ENCODE measurements at places on chromosomes 13 and 19.

- DNase-seq = no peak
Observed at GRCh38 chr19:6378041-6378440, 2.3 kb upstream of the PSPN start.

GRCh38 chr13:113930671-113931637 is 42.9 kb downstream of the C13orf46 start:
- no peak for DNase-seq

GRCh38 chr13:106246242-106246641 is 289.2 kb downstream of the EFNB2 start:
- DNase-seq = no peak

DNA sequence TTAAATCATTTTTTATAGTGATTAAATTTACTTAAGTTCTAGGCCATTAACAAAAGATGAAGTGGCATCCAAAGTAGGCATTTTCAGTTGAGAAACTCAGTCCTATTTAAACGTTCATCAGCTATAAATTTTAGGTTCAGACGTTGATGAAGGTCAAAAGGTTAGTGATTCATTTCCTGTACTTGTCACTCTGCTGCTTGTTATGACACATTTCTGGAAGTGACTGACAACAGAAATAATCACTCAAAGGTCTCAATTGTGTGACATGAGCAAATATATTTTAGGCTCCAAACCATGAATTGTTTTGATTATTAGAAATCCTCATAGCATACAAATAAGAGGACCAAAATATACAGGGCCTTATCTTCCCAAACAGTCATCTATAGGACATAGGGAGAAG is 10.3 kb upstream of the EDNRB start:
- DNase-seq = no peak

DNA sequence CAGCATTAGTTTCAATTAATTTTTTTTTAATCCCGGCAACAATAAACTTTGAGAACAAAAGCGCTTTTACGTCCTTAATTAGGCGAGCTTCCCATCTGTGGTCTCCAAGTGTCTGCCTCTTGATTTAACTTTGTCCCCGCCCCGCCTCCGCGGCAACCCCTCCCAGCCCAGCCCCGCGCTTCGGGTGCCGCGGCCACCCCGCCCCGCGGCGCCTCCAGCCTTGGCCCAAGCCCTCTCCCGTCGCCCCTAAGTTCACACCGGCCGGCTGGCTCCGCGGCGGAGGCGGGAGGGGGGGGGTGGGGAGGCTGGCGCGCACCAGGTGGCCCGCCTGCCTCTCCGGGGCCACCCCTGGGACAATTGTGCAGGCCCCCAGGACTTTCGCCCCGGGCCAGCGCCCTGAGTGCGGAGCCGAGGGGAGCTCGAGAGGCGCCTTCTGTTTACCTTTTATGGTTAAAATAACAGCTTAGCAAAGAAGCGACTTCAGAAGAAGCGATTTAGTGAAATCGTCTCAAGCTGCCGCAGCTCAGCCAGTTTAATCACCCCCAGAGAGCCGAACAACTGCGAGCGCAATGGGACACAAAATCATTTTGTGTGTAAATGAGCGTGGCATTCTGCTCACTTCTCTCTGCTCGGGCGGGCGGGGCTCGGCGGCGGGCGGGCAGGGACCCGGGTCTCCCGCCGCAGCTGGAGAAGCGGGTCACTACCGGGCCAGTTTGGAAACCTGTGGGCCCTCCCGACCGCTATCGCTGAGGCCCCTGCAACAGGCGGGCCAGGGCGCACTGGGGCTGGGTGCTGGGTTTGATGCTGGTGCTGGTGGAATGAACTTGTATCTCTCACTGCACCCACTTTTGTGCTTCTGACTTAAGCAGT is 1.4 kb downstream of the KCTD15 start:
- DNase-seq = no peak

DNA sequence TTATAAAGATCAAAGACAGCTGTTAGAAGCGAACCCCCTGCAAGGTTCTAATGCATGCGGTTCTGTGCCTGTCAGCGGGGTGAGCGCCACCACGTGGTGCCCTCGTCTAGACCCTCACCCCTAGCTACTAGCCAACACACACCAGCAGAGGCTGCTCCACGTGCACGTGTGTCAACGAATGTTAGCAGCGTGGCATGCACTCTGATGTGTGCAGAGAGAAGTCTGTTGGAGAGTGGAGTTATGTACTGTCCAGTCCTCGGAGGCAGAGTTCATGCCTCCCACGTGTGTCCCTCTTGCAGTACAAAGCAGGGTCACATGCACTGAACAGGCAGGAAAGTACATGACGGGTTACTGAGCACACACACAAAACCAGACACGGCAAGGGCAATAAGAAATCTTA is 75.0 kb upstream of the SLC15A1 start:
- no peak for DNase-seq

- DNase-seq = no peak
Observed at GRCh38 chr19:7691497-7691896, 10.4 kb downstream of the FCER2 start.

DNA sequence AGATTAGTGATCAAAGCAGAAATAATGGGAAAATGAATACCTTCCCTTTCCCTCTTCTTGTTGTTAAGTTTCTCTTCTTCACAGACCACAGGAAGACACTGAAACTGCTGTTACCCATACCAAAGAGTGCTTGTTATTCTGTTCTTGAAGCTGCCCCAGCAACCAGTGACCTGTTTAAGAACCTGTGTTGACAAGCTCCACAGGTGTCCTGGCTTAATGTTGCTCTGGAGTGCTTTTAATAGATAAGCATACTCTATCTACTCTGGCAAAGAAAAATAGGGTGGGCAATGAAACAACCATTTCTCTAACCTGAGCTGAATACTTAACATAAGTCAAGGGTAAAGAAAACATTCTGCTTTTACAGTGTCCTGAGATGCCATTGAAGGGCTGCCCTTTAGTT is 506.7 kb upstream of the GPC6 start:
- no peak for DNase-seq

DNA sequence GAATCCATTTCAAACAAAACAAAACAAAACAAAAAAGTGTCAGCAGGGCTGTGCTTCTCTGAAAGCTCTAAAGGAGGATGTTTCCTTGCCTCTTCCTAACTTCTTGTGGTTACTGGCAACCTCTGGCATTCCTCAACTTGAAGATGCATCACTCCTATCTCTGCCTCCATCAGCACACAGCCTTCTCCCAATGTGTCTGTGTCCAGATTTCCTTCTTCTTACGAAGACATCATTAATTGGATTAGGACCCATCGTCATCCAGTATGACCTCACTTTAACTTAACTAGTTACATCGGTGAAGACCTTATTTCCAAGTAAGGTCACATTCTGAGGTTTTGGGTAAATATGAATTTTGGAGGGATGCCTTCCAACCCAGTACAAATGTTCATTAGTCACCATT is 33.8 kb upstream of the GTF2F2 start:
- DNase-seq = no peak

DNA sequence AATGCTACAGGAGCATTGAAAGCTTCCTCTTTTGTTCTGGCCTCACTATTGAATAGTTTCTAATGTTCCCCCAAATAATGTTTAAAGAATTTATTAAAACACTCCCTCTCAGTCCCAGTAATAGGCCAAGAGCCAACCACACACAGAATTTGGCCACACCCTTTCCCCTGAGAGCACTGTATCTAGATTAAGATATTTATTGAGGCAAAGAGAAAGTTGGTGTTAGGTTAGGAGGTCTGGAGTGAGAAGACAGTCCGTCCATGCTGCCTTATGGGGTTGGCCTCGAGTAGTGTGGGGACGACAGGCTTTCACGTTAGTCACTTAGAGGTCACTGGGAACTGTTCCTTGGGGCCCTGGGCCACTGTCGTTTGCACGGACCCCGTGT is 122.9 kb upstream of the RNF113B start:
- no peak for DNase-seq

GRCh38 chr19:40523322-40524047 is 53.2 kb upstream of the SHKBP1 start:
- no peak for DNase-seq

GRCh38 chr13:32045982-32046785 is 14.6 kb downstream of the FRY start:
- DNase-seq = no peak

GRCh38 chr19:46634045-46634655 is 1.9 kb downstream of the GNG8 start:
- no peak for DNase-seq

DNA sequence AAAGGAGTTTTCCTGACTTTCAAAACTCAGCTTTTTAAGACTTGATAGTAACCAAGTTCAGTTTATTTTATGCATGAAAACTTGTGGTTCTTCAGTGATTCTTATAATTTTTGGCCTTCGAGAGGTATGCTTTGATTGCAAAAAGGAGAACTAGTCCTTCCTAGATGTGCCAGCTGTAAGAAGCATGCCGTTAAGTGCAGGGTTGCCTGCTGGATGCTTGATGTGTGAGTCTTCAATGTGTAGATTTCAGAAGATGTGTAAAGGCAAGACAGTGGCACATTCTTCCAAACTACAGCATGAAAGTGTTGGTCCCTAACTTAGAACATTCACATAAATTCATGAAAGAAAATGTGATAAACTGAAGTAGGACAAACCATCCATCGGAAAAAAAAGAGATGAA is 532.5 kb downstream of the DCT start:
- no peak for DNase-seq

DNA sequence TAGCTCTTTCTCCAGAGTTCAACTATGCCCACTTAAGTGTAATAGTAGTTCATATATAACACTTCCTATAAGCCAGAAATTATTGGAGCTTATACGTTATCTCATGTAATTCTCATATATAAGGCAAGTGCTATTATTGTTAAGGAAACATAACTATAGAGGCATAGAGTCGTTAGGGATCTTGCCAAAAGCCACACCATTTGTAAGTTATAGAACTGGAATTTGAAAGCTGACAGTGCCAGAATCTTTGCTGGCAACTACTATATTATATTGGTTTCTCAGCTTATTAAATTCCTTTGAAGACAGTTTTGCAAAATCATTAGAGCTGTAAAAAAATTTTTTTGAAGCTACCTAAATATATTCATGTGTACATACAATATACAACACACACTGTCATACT is 51.0 kb upstream of the MBNL2 start:
- no peak for DNase-seq

- DNase-seq = no peak
Observed at GRCh38 chr19:40154121-40154680, 37.0 kb upstream of the MAP3K10 start.

- no peak for DNase-seq
Observed at GRCh38 chr19:1356508-1356865, 27.2 kb upstream of the NDUFS7 start.

GRCh38 chr13:26037302-26037701 is 14.5 kb downstream of the SHISA2 start:
- DNase-seq = no peak

DNA sequence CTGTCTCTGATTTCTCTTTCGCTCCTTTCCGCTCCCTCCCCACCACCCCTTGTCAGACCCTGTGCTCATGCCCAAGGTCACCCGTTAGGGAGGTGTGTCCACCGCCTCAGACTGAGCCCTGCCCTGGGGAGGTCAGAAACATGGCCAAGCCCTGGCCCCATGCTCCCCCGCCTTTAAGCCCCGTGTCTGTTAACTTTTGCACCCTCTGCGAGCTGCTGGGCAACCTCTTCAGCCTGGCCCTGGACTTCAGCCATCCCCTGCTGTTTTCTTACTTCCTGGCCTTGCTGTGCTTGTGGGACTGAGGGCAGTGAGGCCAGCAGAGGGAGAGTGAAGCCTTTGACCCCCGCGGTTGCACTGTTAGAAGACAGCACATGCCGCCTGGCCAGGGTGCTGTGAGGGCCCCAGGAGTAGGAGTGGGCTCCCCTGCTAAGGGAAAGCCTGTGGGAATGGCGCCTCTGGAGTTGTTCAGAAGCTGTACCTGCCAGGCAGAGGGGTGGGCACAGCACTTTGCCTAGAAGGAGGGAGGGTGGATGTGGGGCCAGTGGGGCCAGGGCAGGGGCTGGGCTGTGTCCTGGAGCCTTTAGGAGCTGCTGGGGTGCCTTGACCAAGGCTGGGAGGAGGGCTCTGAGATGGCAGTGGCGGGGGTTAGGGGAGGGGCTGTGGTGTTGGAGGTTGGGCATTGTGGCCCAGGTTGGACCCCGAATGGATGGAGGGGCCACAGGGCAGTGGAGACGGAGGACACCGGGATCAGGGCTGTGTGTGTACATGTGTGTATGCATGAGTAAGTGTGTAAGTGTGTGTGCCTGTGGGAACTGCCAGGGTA is 7.9 kb downstream of the UPF1 start:
- DNase-seq = no peak

DNA sequence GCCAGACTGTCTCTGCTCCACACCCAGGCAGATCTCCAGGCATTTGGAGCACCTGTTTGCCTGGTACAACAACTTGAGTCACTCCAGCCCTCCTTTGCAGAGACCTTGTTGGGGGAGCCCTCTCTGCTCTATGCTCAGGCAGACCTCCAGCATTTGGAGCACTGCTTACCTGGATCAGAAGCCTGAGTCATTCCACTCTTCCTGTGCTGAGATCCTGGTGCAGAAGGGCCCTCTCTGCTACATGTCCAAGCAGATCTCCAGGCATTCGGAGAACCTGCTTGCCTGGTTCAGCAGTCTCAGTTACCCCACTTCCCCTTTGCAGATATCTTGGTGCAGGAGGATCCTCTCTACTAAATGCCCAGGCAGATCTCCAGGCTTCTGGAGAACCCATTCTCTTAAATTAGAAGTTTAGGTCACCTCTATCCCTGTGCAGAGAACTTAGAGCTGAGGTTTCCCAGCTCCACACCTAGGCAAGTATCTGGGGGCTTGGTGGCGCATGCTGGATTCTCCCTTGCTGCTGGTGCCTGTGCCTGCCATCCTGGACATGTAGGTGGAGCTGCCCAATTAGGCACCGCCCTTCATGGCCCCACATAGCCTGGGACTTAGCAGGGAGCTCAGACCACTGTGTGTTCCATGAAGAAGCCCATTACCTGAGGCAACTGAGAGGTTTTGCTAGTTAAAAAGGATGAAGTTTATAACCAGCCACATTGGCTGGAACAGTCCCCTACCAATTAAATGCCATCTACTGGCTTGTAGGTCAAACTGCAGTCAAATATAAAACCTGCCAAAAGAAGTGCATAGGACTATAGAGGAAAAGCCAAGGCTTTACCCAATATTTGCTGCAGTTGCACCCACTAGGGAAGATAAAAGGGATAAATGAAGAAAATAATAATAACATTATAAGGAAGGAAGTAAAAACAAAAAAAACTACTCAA is 97.6 kb upstream of the SLITRK6 start:
- DNase-seq = no peak

DNA sequence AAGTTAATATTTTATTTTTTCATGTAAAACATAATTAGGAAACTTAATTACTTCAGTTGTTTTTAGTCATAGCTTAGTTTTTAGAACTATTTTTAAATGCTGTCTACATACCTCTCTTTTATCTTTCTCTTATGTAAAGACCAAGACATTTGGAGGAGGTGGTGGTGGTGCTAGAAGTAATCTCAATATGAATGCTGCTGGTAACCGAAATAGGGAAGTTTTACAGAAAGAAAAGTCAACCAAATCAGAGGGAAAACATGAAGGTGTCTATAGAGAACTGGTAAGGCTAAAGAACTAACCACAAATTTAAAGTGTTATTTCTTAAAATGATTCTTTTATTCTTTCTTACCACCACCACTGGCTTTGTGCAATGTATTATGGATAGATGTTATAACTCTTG is 97.3 kb downstream of the TDRD3 start:
- no peak for DNase-seq

- no peak for DNase-seq
Observed at GRCh38 chr13:105462098-105462497, 1073.4 kb downstream of the EFNB2 start.

GRCh38 chr19:55145232-55145631 is 3.8 kb downstream of the TNNT1 start:
- DNase-seq = no peak
